Naive thymus-derived CD4-positive, alpha-beta T cell (primary cell): ENCODE measurements at places on chromosomes 13 and 19. TPM values are rescaled to one million over a fixed set of nuclear protein-coding genes. Genes with fewer than 3 reads are reported as not detected.
A peak's percentile ranks its signal among the peaks of the same experiment; 100 is the strongest.

DNA sequence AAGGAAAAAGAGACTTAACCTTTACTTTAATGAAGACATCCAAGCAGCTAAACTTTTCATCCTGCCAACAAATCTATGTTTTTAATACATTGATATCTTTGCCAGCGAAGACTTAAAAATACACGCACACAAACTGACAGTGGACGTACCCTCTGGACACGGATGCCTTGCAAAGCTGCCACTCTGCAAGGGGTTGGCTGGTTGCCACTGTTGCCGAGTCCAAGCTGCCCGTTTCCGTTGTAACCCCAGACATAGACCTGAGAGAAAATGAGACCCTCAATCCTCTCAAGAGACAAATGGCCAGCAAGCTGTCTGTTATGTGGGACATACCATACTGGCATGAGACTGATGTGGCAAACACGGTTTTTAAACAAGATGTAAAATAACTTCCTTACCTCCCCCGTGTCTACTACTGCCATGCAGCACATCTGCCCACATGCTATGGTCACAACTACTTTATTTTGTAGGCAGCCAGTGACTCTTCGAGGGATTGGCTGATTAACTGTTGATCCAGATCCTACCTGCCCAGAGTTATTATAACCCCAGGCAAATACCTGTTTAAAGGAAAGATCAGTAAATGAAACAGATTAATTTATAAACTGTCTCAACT is 21.2 kb downstream of the RCBTB2 start:
- H3K4me3 ChIP-seq: no peak overlapping the region
- H3K36me3 ChIP-seq: no peaks in the 10 kb centered on the region
- no peak for DNase-seq
- no peaks in the 10 kb centered on the region for H3K27me3 ChIP-seq
- H3K27ac ChIP-seq: no peak overlapping the region

GRCh38 chr13:98909016-98909415 is 68.8 kb downstream of the DOCK9 start:
- no peak overlapping the region for H3K4me3 ChIP-seq
- DNase-seq: no peak
- H3K4me1 ChIP-seq: peaks cover 10% of the 10 kb centered on the region

DNA sequence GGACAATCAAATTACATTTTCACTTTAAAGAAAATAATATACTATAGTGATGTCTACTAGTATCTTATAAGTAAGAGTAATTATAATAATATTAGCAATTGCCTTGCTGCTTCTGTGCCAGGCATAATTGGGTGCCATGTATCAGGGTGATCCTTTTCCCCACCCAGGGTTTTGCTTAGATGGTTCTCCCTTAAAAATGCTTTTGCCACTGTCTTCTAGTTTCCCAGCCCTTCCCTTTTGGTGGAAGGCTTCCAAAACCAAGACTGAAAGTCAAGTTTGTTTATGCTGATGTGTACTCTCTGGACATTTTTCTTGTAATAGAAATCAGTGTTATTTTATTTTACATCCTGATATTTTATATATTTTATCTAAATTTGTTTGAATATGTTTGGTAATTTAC is 77.8 kb downstream of the ITGBL1 start:
- H3K4me3 ChIP-seq: no peak overlapping the region
- no peak overlapping the region for H3K27ac ChIP-seq
- no peak for DNase-seq

GRCh38 chr13:97385854-97386253 is 48.1 kb upstream of the RAP2A start:
- peaks cover 5% of the 10 kb centered on the region for H3K36me3 ChIP-seq
- no peak overlapping the region for H3K27ac ChIP-seq
- no peaks in the 10 kb centered on the region for H3K27me3 ChIP-seq
- no peak for DNase-seq
- no peak overlapping the region for H3K4me3 ChIP-seq
- H3K4me1 ChIP-seq: peaks cover 3% of the 10 kb centered on the region

Gene C19orf38
- total RNA-seq: 2.5 TPM

Gene PROZ
- total RNA-seq: not detected

GRCh38 chr13:59774491-59774971 is 389.2 kb downstream of the DIAPH3 start:
- no peak overlapping the region for H3K4me3 ChIP-seq
- H3K4me1 ChIP-seq: no peaks in the 10 kb centered on the region
- H3K27me3 ChIP-seq: no peaks in the 10 kb centered on the region
- no peaks in the 10 kb centered on the region for H3K36me3 ChIP-seq

DNA sequence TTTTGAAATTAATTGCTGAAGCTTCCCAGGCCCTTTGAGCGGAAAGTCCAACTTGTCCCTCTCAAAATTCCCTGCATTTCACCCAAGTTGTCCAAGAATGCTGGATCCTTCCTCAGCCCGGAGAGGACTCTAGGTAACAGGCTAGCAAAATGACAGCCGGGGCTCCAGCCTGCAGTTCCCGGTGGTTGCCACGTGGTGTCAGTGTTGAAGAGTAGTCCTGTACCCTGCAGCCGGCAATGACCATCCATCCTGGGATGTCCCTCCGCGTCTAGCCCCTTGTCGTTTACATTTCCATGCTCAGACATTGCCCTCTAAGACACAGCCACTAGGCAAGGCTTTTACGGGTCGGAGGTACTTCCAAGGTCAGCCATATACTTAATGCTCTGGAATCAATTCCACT is 31.4 kb upstream of the MTIF3 start:
- no peak overlapping the region for H3K27ac ChIP-seq
- DNase-seq: peak; percentile 34
- peaks cover 6% of the 10 kb centered on the region for H3K4me1 ChIP-seq

Gene ZNF571
- total RNA-seq: 7.0 TPM

- no peak overlapping the region for H3K4me3 ChIP-seq
- no peaks in the 10 kb centered on the region for H3K27me3 ChIP-seq
- H3K4me1 ChIP-seq: no peaks in the 10 kb centered on the region
Measured at GRCh38 chr19:48947258-48947542, 7.5 kb upstream of the BAX start.

- no peaks in the 10 kb centered on the region for H3K36me3 ChIP-seq
- no peaks in the 10 kb centered on the region for H3K4me1 ChIP-seq
- H3K27me3 ChIP-seq: no peaks in the 10 kb centered on the region
- no peak for DNase-seq
- H3K27ac ChIP-seq: no peak overlapping the region
Measured at GRCh38 chr13:106499113-106499512, 36.3 kb downstream of the EFNB2 start.

Gene APOC1
- not detected in 2 replicates for total RNA-seq

DNA sequence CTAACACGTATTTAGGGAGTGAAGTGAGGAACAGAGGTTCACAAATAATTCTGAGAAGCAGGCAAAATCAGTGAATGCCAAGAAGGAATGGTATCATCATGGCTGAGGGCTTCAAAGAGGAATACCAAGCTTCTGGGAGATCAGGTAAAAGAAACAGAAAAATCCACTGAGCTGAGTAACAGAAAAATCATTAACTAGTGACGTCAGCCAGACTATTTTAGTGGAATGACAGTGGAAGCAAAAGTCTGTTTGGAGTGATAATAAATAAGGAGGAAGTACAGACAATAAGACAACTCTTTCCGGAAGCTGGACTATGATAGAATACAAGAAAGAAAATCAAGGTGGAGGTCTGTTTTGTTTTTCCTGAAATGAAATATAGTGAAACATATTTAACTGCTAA is 83.5 kb downstream of the SACS start:
- DNase-seq: no peak
- peaks cover under 1% of the 10 kb centered on the region for H3K36me3 ChIP-seq
- H3K4me1 ChIP-seq: no peaks in the 10 kb centered on the region
- no peak overlapping the region for H3K4me3 ChIP-seq

DNA sequence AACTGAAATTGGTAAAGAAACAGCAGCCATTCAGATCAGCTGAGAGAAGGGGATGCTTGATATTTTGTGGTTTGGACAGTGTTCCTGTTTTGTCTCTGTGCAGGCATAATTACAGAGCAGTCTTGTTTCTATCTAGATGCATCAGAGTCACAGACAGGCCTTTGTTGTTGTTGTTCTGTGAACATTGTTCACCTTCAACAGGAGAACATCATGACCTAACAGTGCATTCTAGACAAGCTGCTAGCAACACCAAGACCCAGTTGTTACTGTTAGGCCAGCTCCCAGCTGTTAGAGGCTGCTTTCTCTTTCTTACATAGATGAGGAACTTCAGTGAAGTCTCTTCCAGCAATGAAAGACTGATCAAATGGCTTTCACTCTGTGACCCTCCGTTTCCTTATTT is 8.5 kb upstream of the LSR start:
- DNase-seq: peak; percentile 68
- H3K27me3 ChIP-seq: no peaks in the 10 kb centered on the region
- H3K4me1 ChIP-seq: peaks cover 17% of the 10 kb centered on the region
- H3K4me3 ChIP-seq: peak overlapping the region; percentile 8

GRCh38 chr13:113854238-113855011 is 9.5 kb downstream of the GAS6 start:
- peaks cover 5% of the 10 kb centered on the region for H3K4me1 ChIP-seq
- no peak overlapping the region for H3K4me3 ChIP-seq
- H3K27me3 ChIP-seq: no peaks in the 10 kb centered on the region
- no peaks in the 10 kb centered on the region for H3K36me3 ChIP-seq
- no peak overlapping the region for H3K27ac ChIP-seq
- DNase-seq: no peak

GRCh38 chr19:39433480-39434079 is 2.2 kb downstream of the RPS16 start:
- peaks cover 33% of the 10 kb centered on the region for H3K36me3 ChIP-seq
- H3K4me3 ChIP-seq: no peak overlapping the region
- no peak for DNase-seq
- H3K27ac ChIP-seq: peak overlapping the region; percentile 97
- H3K4me1 ChIP-seq: peaks cover 27% of the 10 kb centered on the region
- H3K27me3 ChIP-seq: no peaks in the 10 kb centered on the region

DNA sequence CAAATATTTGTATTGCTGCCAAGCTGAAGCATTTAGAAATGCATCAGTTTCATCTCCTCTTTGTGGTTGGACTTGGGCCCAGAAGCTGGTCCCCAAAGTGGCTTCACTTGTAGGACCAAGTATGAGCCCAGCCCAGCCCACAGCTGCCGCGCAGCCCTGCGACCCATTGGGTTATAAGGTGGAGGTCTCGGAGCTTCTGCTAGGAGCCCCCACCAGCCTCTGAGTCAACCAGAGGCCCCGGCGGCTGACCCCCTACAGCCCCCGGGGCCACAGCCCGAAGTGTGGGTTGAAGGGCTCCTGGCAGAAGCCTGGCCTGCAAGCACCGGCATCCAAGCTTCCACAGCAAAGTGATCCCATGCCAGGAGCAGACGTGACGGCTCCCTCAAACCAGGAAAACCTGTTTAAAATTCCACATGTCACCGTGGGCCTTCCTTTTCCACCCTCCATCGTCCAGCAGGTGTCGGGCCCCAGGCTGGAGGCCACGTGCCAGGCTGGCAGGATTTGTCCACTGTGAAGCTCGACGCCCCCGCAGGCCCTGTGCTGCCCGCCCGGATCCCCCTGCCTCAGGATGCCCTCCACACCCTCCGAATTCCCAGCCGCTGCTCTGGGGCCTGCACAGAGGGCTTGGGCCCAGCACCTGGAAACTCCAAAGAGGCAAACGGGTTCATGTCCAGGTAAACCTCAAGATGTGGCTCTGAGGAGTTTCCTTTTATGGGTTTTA is 54.7 kb downstream of the C13orf46 start:
- H3K27ac ChIP-seq: no peak overlapping the region
- no peaks in the 10 kb centered on the region for H3K4me1 ChIP-seq
- no peaks in the 10 kb centered on the region for H3K27me3 ChIP-seq
- H3K4me3 ChIP-seq: no peak overlapping the region
- H3K36me3 ChIP-seq: no peaks in the 10 kb centered on the region
- no peak for DNase-seq

Gene SIGLEC5
- not detected in 2 replicates for total RNA-seq

Gene LRRC25
- 4.3 TPM for total RNA-seq

- no peak overlapping the region for H3K4me3 ChIP-seq
- DNase-seq: no peak
- H3K27ac ChIP-seq: no peak overlapping the region
- no peaks in the 10 kb centered on the region for H3K27me3 ChIP-seq
- no peaks in the 10 kb centered on the region for H3K36me3 ChIP-seq
Measured at GRCh38 chr13:32117701-32118100, 86.1 kb downstream of the FRY start.

- H3K36me3 ChIP-seq: peaks cover 80% of the 10 kb centered on the region
- H3K27ac ChIP-seq: no peak overlapping the region
- no peaks in the 10 kb centered on the region for H3K27me3 ChIP-seq
- H3K4me3 ChIP-seq: no peak overlapping the region
- DNase-seq: no peak
Measured at GRCh38 chr19:40370997-40371801, 18.8 kb downstream of the HIPK4 start.

- H3K36me3 ChIP-seq: no peaks in the 10 kb centered on the region
- no peak overlapping the region for H3K4me3 ChIP-seq
- DNase-seq: no peak
Measured at GRCh38 chr19:39247701-39248664, 673 bp downstream of the IFNL4 start.

GRCh38 chr19:35170359-35171061 is 16.0 kb downstream of the FXYD5 start:
- no peak for DNase-seq
- peaks cover 42% of the 10 kb centered on the region for H3K4me1 ChIP-seq
- H3K36me3 ChIP-seq: peaks cover 22% of the 10 kb centered on the region
- no peak overlapping the region for H3K27ac ChIP-seq

DNA sequence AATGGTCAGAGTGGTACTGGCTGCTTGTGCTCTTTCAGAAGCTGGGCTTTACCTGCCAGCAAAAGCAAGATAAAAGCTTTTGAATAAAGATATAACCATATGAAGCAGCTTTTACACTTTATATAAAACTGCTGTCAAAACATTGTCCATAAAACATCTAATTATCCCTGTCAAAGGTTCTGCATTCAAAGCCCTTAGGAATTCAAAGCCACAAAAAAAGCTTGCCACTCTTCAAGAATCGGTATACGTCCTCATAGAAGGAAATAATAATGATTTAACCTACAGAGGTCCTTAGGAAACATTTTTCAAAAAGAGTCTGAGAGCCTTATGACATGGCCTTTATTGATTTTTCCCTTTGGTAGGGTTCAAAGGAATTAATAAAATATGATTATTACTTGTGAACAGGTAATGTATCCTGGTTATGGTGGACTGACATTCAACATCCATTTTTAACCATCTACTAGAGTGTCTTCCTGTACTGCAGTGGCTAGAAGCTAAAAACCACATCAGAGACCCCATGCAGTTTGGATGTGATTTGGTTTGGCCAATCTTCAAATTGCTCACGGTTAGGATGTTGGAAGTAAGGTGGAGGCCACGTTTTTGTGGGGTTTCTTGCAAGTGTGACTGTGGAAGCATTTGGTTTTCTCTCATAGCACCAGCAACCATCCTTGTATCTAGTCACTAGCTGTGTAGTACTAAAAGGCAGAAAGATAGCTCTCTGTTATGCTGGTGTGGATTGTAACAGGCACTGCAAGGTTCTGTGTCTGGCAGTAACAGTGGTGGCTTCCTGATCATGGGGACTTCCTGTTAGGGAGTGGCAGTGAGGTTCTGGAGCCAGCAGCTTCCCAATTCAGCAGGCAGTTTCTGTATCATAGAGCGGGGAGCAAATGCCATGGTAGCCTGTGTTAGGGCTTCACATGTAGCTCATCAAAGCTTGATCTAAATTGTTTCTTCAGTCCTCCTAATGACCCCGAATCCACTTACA is 441.5 kb downstream of the DIAPH3 start:
- no peaks in the 10 kb centered on the region for H3K36me3 ChIP-seq
- no peaks in the 10 kb centered on the region for H3K27me3 ChIP-seq
- H3K4me1 ChIP-seq: peaks cover 5% of the 10 kb centered on the region
- H3K27ac ChIP-seq: no peak overlapping the region
- no peak for DNase-seq
